ENCODE measurements at places on chromosomes 11 and 22. TPM values are rescaled to one million over a fixed set of nuclear protein-coding genes. Genes with fewer than 3 reads are reported as not detected.

GRCh38 chr22:30040499-30041260, 39.6 kb upstream of the HORMAD2 start:
- DNase-seq = no peak

DNA sequence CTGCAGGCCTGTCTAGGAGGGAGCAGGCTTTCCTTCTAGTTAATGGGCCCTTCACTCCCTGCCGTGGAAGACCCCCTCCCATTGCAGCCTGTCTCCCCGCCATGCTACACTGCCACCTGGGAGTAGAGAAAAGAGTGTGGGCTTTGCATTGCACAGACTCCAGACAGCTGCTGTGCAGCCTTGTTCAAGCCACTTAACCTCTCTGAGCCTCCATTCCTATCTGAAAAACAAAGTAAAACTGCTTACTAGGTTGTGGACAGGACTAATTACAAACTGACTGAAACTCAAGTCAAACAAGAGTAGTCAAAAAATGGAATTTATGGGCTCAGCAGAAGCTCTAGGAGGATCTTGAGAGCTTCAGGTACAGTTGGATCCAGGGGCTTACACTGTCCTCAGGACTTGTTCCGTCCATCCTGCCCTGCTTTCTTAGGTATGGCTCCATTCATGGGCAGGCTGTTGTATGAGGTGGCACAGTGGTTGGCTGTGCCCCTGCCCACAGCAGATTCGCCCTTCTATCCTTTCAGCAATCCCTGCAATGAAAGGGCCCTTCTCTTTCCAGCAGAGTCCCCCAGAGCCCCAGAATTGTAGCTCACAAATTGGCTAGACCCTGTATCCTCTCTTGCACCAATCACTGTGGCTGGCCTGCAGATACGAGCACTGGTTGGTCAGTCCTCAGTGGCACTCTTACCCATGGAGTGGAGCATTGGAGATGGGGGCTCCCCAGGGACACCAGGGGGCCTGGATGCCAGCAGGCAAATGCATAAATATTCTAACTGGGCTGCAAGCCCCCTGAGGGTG, 19.6 kb downstream of the PRDM11 start:
- DNase-seq = no peak

DNA sequence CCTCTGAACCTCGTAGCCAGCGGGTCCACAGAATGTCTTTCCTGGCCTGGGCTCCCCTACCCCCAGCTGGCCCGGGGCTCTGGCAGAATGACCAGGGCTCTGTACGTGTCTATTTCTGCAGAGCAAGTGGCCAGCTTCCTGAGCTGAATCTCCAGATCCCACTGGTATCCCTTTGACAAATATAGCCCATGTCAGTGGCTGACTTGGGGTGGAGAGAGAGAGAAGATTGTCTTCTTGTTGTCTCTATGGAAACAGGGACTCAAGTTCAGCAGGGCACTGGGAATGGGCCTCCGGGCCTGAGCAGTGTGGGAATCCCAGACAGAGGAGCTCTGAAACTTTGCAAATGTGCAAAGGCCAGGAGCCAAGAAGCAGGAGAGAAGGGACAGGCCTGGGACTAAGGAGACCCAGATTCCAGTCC, 33.9 kb downstream of the ANO1 start:
- DNase-seq = peak; percentile 23

GRCh38 chr22:27032091-27032761, 374.8 kb downstream of the MIAT start:
- DNase-seq = peak; percentile 27

DNA sequence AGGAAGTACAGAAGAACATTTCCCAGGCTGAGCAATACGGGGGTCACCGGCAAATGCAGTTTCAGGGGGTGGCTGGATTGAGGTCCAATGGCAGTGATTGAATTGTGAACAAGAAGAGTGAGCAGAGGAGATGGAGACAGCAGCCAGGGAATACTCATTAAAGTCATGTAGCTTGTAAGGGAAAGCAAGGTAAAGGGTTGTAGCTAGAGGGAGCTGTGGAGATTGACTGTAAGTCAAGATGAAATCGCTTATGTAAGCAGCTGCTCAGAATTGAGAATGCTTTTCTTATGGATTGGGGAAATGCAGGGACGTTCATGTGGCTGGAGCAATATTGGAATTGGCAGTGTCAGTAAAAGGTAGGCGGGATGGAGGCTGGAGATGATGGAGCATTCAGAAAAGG, 111.4 kb upstream of the TBCEL start:
- peak; percentile 67 for DNase-seq

GRCh38 chr11:133815636-133816035, 29.7 kb downstream of the SPATA19 start:
- no peak for DNase-seq

NAT10 gene
- polyA plus RNA-seq = 27.5 TPM

LINC01488 gene
- polyA plus RNA-seq = not detected

- DNase-seq = no peak
These were observed 113.6 kb upstream of the ANO5 start for GRCh38 chr11:22079133-22079872.

- no peak for DNase-seq
These were observed 60.1 kb downstream of the CTSC start for GRCh38 chr11:88277349-88277915.

- peak; percentile 93 for DNase-seq
These were observed 17.5 kb downstream of the CDC45 start for GRCh38 chr22:19497245-19497644.

- peak; percentile 60 for DNase-seq
These were observed 90.8 kb downstream of the ABTB2 start for GRCh38 chr11:34267013-34267412.

- no peak for DNase-seq
These were observed 2.9 kb downstream of the DGCR6L start for GRCh38 chr22:20316844-20317401.

NCAM1 gene
- 1.5 TPM for polyA plus RNA-seq

GRCh38 chr11:85355921-85356320, 271.2 kb downstream of the DLG2 start:
- no peak for DNase-seq

TMEM121B gene
- polyA plus RNA-seq = not detected

Data from GM23248 (cell line).